KG1 (cell line): ENCODE measurements at places on chromosomes 2 and 18.

DNA sequence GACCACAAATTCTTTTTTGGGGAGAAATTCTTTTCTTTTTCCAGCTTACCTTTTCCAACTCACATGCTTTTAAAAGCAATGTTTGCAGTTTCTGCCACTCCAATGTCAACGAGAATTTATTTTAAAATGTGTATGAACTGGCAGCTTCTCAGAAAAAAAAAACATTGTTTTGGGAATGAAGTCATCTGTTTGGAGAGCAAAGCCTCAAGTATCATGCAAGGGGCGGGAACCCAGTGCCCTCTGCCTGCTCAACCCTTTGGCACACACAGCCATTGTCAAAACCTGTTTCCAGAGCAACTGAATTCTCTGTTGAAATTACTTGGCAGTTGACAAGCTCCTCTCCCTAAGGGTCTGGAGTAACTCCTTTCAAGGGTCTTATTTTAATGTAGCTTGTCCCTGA lies 128.5 kb downstream of the QPCT start:
- DNase-seq: no peak

- no peak for DNase-seq
These were observed 19.7 kb upstream of the DAPL1 start for GRCh38 chr2:158775273-158776027.

DNA sequence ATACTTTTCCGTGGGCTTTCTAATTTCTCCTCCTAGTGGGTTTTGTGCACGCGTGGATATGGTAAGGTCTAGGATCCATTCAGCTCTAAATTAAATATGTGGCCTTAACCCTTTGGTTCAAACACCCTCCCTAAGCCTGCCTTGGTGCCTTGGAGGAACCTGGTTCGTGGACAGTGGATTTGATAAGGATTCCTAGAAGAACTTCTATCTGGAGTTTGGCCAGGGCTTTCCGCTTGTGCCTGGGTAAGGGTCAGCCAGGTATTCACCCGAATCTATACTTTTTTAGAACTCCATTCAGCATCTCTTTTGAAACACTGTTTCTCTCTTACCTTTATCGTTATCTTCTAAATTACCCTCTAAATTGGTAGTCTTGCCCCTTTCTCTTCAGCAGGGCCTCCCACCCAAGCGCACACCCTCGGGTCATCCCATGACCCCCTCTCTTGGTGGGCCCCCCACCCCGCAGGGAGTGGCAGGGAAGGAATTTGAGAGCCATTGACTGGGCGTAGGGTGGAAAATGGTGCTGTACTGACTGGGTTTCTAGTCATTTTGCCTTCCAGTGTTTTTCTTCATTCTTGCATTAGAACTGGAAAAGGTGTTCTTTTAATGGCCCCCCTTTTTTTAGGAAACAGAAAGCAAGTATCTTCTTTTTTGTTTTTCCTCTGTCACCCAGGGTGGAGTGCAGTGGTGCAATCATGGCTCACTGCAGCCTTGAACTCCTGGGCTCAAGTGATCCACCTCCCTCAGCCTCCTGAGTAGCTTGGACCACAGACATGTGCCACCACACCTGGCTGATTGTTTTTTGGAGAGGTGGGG lies 1.8 kb downstream of the SOCS6 start:
- no peak for DNase-seq

GRCh38 chr2:160835166-160835565 lies 325.1 kb upstream of the TANK start:
- DNase-seq: no peak

DNA sequence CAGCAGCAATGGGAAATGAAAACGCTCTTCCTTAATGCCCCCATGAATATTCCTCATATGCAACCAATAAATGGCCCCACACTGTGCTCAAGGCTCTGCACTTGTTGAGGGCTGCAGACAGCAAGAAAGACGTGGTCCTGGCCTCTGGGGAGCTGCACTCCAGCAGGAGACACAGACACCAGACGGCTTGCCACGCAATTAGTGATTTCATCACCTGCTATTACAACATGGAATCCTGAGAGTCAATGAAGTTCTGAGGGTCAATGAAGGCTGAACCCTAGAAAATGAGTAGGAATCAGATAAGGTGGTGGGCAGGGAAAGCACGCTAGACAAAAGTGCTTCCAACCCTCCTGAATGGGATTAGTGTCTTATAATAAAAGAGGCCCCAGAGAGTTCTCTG lies 18.9 kb downstream of the CREG2 start:
- DNase-seq: no peak

- DNase-seq: no peak
These were observed 133.4 kb downstream of the VAPA start for GRCh38 chr18:10047237-10047636.

DNA sequence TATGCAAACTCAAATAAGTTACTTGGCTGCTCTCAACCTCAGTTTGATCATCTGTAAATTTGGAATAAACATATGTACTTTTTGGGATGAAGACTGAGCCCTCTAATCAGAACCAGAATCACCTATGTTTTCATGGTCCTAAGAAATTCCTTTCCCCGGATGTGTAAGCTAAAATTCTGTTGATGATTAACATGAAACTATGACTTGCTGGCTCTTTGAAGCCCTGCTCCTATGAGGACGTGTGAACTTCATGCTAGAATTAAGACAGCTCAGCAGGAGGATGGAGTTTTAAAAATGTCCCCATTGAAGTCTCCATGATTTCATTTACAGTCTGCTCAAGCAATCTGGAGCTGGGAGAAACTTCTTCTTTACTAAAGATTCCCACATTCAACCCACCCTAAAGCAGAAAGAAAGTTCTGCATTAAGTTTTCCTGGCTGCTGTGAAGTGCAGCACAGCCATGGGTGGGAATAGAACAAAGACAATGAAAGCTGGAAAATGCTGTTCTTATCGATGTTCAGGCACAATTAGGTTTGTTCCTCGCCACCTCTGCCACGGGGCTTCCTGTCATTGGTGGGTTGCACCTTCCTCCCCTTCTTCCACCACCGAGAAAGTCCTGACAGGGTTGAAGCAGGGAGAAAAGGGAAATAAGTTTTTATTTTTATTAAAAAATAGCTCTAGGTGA lies 50.9 kb downstream of the ADCYAP1 start:
- DNase-seq: no peak

DNA sequence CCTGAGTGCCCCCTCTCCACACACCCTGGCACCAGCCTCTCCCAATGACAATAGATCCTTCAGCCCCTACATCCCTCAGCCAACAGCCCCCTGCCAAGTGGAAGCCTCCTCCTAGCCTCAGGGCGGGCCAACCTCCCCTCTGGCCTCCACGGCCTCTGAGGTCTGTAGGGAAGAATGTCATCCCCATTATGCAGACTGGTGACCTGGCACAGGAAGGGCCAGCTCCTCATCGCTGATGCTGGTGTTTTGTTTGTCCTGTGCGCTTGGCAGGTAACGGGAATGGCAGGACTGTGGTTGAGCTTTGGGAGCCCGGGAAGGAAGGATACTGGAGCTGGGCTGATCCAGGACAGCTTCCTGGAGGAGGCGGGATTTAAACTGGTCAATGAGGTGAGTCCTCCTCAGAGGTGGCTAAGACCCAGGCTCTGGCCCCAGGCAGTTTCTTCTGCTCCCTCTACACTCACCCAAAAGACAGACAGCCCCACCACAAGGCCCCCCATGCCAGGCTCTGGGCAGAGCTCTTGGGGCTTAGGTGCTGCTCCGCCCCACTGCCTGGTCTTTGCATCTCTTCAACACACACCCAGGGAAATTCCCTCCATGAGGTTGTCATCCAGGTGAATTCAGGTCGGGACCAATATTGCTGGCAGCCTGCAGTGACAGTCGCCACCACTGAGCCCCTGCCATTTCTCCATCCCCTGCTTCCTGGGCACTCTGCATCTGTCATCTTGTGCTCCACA lies 75.2 kb upstream of the SMAD7 start:
- DNase-seq: no peak

DNA sequence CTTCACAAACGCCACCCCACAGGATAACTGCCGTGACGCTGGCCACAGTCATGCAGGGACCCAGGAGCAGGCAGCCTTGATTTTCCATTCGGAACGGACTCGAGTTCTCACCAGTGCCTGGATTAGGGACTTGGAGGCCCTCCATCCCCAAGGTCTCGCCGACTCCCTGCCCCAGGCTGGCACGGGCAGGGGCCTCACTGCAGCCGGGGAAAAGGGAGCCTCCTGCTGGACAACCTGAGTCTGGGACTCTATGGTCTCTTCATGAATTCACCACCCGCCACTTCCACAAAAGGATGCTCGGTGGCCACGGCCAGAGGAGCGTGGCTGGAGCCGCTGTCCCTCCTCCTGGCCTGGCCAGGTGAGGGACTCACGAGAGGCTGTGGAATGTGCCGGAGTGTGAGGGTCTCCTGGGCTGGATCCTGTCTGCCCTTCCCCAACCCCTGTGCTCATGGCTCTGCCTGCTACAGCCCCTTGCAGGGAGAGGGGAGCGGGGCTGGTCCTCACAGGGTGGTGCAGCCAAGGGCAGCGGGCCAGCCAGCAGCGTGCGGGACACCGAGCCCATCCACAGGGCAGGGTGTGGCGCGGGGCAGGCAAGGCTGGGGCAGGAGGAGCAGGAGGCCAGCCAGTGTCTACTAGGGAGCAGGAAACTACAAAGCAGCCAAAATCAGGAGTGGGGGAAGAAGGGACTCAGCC lies 42.3 kb downstream of the AQP12A start:
- no peak for DNase-seq

DNA sequence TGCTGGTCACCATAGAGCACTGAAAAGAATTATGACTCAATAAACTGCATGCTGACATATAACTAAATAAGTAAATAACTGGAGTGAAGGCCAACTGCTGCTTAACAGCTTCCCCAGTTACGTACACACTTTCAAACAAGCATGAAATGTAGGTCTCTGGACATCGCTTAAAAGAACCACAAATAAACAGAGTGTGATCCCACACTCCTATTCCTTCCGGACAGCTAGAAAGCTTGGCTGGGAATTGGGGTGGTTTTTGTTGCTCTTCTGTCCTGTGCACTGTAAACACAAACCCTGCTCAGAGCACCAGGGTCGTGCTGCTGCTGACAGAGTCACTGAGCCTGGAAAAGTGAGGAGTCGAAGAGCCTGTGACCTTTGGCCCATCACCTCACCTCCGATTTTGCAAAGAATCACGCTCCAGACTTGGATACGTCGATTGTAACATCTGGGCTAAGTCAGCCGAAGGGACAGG lies 162.7 kb upstream of the NT5C1B start:
- no peak for DNase-seq

DNA sequence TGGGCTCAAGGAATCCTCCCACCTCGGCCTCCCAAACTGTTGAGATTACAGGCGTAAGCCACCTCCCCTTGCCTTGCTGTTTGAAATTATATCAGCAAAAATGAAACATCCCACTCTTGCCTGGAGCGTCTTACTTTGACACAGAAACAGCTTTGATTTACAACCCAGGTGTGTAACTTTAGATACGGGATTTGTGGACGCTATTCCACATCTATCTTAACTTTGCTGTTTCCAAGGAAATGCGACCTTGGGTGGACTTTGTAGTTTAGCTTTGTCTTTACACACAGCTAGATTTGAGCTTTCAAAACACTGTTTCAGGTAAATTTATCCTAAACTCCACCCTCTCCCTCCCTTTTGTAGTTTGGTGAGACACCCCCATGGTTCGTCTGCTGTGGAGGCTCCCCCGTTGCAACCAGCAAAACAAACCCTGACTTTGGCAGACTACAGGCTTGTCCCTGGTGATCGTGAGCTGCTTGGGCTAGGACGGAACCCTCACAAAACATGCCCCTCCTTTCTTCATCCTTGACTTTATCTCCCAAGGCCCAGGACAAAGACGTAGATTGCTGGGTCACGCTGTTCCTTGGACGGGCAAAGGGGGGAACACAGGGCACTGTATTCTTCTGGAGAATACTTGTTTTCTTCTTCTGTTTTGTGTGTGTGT lies 5.5 kb upstream of the MSH6 start:
- no peak for DNase-seq

- DNase-seq: no peak
These were observed 60.1 kb downstream of the FMNL2 start for GRCh38 chr2:152395103-152395502.

- peak; percentile 32 for DNase-seq
These were observed 7.0 kb upstream of the EPG5 start for GRCh38 chr18:45974088-45974536.

DNA sequence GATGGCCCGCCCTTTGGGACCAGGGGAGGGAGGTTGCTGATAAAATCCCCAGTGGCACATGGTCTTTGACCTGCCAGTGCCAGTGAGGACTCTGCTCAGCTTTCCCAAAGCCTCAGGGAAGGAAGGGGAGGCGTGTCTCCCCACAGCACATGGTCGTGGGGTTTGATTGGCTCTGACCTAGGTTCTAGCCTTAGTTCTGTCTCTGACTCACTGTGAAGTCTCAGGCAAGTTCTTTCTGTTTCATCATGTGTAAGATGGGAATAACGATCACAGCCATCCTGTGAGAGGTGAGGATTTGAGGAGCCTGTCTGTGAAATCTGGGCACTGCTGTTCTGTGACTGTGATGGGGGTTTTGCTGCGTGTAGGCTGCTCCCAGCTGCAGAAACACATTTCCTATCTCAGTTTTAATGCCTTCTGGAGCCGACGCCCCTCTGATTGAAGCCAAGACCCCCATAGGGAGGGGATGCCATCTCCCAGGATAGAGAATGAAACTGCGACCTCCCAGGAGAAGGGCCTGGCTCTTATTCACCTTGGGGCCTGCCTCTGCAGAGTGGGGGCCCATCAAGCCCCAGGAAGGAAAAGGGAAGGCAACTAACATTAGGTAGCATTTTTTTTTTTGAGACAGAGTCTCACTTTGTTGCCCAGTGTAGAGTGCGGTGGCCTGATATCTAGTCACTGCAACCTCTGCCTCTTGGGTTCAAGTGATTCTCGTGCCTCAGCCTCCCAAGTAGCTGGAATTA lies 84.0 kb downstream of the DDX1 start:
- DNase-seq: no peak

GRCh38 chr2:234770031-234770506 lies 181.7 kb upstream of the SH3BP4 start:
- no peak for DNase-seq

DNA sequence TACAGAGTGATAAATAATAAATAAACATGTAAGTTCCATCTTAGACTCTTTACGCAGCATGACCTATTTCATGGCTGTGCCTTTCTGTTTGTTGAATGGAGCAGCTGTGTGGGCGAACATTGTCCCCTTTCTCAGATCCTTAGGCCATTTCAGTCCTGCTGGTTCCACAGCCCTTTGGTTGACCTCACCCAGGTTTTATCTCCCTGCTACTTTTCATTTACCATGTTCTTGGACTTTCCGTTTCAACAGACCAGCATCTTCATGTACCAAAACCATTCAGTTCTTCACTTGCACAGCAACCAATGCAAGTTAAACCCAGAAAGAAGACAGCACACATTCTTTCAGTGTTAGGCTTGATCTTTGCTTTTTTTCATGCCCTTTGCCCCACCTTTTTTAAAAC lies 83.8 kb downstream of the XRCC5 start:
- no peak for DNase-seq

GRCh38 chr2:62114564-62114963 lies 81.4 kb upstream of the B3GNT2 start:
- no peak for DNase-seq

DNA sequence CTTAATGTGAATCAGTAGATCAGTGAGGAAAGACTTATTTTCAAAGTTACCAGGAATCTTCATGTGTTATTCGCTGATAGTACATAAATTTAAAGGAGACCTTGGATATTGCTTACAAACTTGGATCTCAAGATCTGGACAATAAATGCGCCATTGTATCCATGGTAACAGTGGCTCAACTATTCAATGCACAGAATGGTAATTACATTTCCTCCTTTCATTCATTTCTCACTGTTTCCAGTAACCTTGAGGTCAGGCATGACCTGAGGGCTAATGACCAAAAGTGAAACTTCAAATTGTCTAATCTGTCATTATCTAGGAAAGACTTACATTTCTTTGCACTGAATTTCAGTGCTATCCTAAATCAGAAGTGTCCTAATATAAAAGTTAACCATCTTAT lies 8.1 kb downstream of the LRP2 start:
- no peak for DNase-seq
